Activated T-helper 1 cell treated with anti-CD3 and anti-CD28 coated beads, Interleukin-2, amount 50 U/mL, for 16 hours (primary cell): ENCODE measurements at places on chromosomes 11 and 22.

- no peak for DNase-seq
These were observed 266.5 kb upstream of the MTNR1B start for GRCh38 chr11:92702805-92703448.

GRCh38 chr11:85718991-85719807, 33.2 kb upstream of the CCDC89 start:
- no peak for DNase-seq

DNA sequence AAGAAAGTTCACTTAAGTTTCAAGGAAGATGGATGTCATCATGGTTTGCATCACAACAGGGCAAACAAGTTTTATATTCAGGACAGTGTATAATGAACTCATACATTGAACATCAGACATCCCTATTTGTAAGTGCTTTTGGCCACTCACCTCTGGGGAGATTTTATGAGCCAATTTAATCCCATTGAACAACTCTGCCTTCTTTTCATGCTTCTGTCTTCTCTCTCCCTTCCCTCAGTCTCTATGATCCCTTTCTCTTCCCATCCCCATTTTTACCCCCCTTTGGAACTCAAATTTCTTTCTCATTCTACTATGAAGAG, 234.3 kb upstream of the POU2AF2 start:
- no peak for DNase-seq

- no peak for DNase-seq
These were observed 41.3 kb downstream of the CECR2 start for GRCh38 chr22:17410576-17410975.

GRCh38 chr11:70509476-70509875, 111.1 kb downstream of the CTTN start:
- DNase-seq, result no peak

DNA sequence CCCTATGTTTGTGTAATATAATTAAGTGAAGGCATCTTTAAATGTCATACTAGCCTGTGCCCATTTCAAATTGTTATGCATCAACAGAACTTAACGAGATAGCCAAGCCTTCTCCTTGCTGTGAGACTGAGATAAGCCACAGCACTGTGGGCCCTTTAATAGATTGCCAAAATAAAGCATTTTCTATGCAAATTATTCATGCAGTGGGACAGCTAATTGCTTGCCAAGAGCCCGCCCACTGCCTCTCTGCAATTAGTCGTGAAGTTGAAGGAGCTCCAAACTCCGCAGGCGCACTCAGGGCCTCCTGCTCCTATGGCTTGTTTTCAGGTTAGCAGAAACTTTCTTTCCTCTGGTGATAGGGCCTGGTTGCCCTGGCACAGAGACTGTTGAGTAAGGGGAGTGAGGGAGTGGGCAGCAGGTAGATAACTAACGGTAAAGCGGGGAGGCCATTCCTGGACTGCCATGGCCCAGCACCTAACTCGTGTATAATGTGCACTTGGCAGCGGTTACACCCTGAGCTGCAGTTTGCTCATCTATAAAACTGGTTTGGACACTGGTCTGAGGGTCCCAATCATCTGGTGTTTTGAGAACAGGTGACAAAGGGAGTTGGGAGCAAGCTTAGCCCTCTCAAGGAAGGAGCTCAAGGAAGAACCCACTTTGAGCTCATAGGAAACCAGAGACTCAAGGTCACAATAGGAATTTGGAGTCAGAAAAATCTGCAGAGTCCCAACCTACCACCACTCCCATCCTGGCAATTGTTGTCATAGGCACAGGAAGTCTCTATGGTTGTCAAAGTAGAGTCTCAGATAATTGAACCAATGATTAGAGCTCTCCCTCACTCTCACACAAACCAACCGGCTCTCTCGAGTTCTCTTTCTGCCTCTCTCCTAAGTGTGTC, 33.9 kb upstream of the RIC3 start:
- no peak for DNase-seq

- DNase-seq, result no peak
These were observed 18.7 kb downstream of the GAS2 start for GRCh38 chr11:22685111-22685510.

- DNase-seq, result no peak
These were observed 127.0 kb downstream of the MRTFA start for GRCh38 chr22:40509401-40510134.
